ENCODE measurements at places on chromosomes 2 and 18. TPM values are rescaled to one million over a fixed set of nuclear protein-coding genes. Genes with fewer than 3 reads are reported as not detected.
A peak's percentile ranks its signal among the peaks of the same experiment; 100 is the strongest.

GRCh38 chr2:222283634-222284033 is 15.2 kb downstream of the PAX3 start:
- peaks cover 35% of the 10 kb centered on the region for H3K4me1 ChIP-seq
- peak overlapping the region; percentile 40 for H3K4me3 ChIP-seq
- no peaks in the 10 kb centered on the region for H3K27me3 ChIP-seq
- DNase-seq: peak; percentile 74
- peak overlapping the region; percentile 66 for H3K27ac ChIP-seq

- H3K4me3 ChIP-seq: no peak overlapping the region
- H3K27ac ChIP-seq: no peak overlapping the region
- H3K27me3 ChIP-seq: no peaks in the 10 kb centered on the region
- no peaks in the 10 kb centered on the region for H3K4me1 ChIP-seq
- peaks cover 6% of the 10 kb centered on the region for H3K36me3 ChIP-seq
Measured at GRCh38 chr2:105287692-105288091, 41.8 kb downstream of the TGFBRAP1 start.

Gene GALNT3
- total RNA-seq: not detected

Gene ATP8B1
- 1.2 TPM for total RNA-seq

Gene SLC14A1
- 4.8 TPM for total RNA-seq

DNA sequence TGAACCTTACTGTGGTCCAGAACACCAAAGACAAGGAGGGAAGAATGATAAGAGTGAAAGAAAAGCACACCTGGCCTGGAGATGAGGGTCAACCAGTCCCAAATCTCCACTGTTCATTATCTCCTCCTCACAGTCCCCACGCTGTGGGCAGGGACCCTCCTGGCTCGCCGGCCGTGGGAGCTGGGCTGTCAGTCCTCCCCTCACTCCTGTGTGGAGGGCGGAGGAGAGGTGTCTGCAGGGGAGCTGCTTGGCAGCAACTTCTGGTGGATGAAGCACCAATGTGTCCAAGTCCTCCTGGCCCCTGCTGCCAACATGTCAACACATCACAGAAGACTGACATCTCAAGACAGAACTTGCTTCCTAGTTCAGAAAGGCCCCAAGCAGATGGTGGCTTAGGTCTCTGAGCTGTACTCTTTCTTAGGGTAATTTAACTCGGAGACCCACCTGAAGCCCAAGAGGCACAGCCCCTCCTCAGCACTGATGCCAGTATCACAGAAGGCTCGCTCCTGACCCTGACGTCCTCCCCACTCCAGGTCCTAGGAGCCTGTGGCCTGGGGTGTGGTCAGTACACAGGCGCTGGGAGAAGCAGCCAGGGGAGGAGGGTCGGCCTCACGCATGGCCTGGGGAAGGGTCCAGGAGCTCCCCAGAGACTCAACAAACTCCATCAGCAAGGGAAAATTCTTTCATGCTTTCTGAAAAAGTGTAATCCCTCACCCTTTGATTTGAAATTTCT is 54.5 kb downstream of the PARD6G start:
- H3K4me3 ChIP-seq: no peak overlapping the region
- H3K27ac ChIP-seq: no peak overlapping the region
- no peaks in the 10 kb centered on the region for H3K27me3 ChIP-seq

- peaks cover 5% of the 10 kb centered on the region for H3K4me1 ChIP-seq
- H3K27ac ChIP-seq: no peak overlapping the region
- DNase-seq: no peak
- no peaks in the 10 kb centered on the region for H3K27me3 ChIP-seq
- no peaks in the 10 kb centered on the region for H3K36me3 ChIP-seq
Measured at GRCh38 chr2:178191004-178191508, 3.3 kb upstream of the OSBPL6 start.

- H3K27ac ChIP-seq: peak overlapping the region; percentile 100
- H3K4me1 ChIP-seq: peaks cover 93% of the 10 kb centered on the region
- H3K4me3 ChIP-seq: peak overlapping the region; percentile 100
- no peaks in the 10 kb centered on the region for H3K27me3 ChIP-seq
Measured at GRCh38 chr2:201126308-201127151, 10.6 kb downstream of the CFLAR start.

Gene HOXD3
- total RNA-seq: 3.8 TPM

DNA sequence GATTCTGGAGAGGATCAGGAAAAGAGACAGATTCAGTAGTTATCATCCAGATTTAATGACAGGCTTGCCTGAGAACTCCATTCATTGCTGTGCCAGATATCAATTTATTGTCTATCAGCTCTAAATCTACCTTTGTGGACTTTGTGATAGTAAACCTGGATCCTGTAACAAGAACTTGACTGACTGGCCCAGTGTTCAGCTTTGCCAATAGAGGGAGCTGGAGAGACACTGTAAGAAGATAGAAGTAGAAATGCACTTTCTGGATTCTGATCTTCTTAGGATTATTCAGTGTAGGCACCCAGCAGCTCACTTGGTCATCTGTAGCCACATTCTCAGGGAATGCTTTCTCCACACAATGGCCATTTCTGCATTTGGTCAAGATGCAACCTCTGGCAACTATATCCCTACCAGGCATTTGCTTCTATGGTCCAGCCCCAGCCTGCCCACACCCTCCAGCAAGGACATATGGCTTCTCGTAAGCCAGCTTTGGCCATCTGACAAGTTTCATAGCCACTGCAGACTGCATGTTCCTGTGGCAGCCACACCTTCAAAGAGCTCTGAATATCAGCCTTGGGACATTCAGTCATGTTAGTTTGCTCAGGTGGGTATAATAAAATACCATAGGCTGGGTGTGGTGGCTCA is 6.1 kb upstream of the SERPINB8 start:
- H3K4me3 ChIP-seq: no peak overlapping the region
- no peak overlapping the region for H3K27ac ChIP-seq
- no peaks in the 10 kb centered on the region for H3K36me3 ChIP-seq
- peak; percentile 18 for DNase-seq
- H3K4me1 ChIP-seq: no peaks in the 10 kb centered on the region

- H3K4me3 ChIP-seq: no peak overlapping the region
- H3K27ac ChIP-seq: no peak overlapping the region
- H3K36me3 ChIP-seq: no peaks in the 10 kb centered on the region
Measured at GRCh38 chr2:73266061-73266901, 18.0 kb downstream of the FBXO41 start.

Gene SERPINB4
- total RNA-seq: not detected

- H3K27me3 ChIP-seq: no peaks in the 10 kb centered on the region
- H3K4me3 ChIP-seq: no peak overlapping the region
- H3K36me3 ChIP-seq: no peaks in the 10 kb centered on the region
- peak; percentile 35 for DNase-seq
Measured at GRCh38 chr2:136008205-136008865, 22.9 kb upstream of the DARS1 start.

Gene KLHL41
- total RNA-seq: 3,578 TPM

Gene MAP2
- total RNA-seq: 2.9 TPM

DNA sequence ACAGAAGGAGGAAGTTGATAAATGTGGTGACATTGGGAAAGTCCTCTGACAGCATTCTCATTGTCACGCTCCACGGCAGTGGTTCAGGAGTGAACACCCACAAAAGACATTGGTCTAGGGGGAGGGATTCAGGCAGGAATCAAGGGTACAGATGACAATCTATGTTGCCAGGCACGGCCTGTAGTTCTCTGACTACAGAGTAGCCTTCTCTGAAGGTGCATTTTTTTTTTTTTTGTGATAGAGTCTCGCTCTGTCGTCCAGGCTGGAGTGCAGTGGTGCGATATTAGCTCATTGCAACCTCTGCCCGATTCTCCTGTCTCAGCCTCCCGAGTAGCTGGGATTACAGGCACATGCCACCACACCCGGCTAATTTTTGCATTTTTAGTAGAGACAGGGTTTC is 7.4 kb upstream of the MOB1A start:
- H3K36me3 ChIP-seq: no peaks in the 10 kb centered on the region
- H3K27me3 ChIP-seq: no peaks in the 10 kb centered on the region
- peaks cover 14% of the 10 kb centered on the region for H3K4me1 ChIP-seq
- H3K4me3 ChIP-seq: no peak overlapping the region
- H3K27ac ChIP-seq: no peak overlapping the region

Gene CELF4
- total RNA-seq: 0.28 TPM

DNA sequence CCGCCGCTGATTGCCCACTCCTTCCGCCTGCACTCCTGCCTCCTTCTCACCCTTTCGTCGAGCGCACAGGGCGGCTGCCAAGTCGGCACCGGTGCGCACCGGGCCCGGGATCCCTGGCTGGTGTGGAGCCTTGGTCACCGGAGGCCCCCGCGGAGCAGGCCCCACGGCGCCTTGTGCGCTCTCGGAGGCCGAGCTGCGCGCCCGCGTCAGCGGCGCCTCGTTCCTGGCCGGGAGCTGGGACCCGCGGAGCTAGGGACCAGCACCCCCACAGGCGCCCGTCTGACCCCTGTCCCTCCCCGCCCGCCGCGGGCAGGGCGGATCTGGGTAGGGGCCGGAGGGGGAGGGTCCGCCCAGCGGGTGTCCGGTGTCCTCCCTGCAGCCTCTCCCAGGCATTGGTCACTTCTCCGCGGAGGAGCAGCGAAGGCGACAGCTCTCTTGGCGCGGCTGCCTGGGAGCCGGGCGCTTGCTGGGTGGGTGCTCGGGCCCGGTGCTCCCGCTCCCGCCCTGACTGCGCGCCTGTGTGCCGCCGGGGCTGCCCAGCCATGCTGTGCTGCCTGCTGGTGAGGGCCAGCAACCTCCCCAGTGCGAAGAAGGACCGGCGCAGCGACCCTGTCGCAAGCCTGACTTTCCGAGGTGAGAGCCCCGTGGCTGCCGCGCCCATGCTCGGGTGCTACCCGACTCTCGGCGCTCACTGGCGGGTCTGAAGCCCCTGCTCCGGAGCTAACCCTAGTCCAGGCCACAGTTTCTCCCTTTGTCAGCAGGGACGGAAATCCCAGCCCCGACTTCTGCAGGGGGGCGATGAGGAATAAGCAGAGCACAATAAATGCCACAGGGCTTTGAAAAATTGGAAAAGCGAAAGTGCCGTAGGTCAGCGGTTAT is 13.2 kb downstream of the DYSF start:
- peaks cover 89% of the 10 kb centered on the region for H3K4me1 ChIP-seq
- peak overlapping the region; percentile 75 for H3K4me3 ChIP-seq
- no peaks in the 10 kb centered on the region for H3K27me3 ChIP-seq
- H3K27ac ChIP-seq: peak overlapping the region; percentile 90

- no peaks in the 10 kb centered on the region for H3K36me3 ChIP-seq
- H3K4me1 ChIP-seq: peaks cover 25% of the 10 kb centered on the region
- H3K27me3 ChIP-seq: no peaks in the 10 kb centered on the region
- peak overlapping the region; percentile 3 for H3K27ac ChIP-seq
- peak overlapping the region; percentile 92 for H3K4me3 ChIP-seq
Measured at GRCh38 chr2:195659114-195659513, 2.1 kb downstream of the SLC39A10 start.

- H3K27me3 ChIP-seq: no peaks in the 10 kb centered on the region
- H3K4me1 ChIP-seq: no peaks in the 10 kb centered on the region
- no peak overlapping the region for H3K27ac ChIP-seq
Measured at GRCh38 chr18:2312440-2312839, 258.9 kb downstream of the METTL4 start.

DNA sequence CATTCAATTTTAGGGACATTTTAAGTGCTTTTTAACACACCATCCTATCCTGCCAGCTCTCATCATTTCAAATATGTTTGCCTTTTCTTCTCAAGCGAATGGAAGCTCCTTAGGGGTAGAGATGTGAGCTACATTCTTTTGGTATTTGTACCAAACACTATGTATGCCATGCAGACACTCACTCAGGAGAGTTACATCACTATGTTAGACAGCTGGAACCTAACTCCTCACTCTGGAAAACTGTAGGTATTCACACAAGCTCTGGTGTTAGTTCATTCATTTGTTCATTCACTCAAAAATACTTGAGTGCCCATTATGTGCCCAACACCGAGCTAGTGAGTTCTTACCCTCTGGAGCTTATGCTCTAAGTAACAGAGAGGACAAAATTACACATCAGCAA is 26.4 kb upstream of the RNU4ATAC start:
- no peak overlapping the region for H3K4me3 ChIP-seq
- no peaks in the 10 kb centered on the region for H3K27me3 ChIP-seq
- no peak for DNase-seq
- H3K27ac ChIP-seq: peak overlapping the region; percentile 77

- no peaks in the 10 kb centered on the region for H3K4me1 ChIP-seq
- H3K27ac ChIP-seq: no peak overlapping the region
- no peaks in the 10 kb centered on the region for H3K36me3 ChIP-seq
- H3K4me3 ChIP-seq: no peak overlapping the region
- no peak for DNase-seq
- peaks cover 4% of the 10 kb centered on the region for H3K27me3 ChIP-seq
Measured at GRCh38 chr18:76232010-76232409, 263.0 kb downstream of the ZNF516 start.

- no peak for DNase-seq
- H3K36me3 ChIP-seq: no peaks in the 10 kb centered on the region
- H3K27me3 ChIP-seq: no peaks in the 10 kb centered on the region
- peak overlapping the region; percentile 76 for H3K27ac ChIP-seq
- H3K4me1 ChIP-seq: peaks cover 24% of the 10 kb centered on the region
- H3K4me3 ChIP-seq: peak overlapping the region; percentile 69
Measured at GRCh38 chr2:177165721-177166711, 46.6 kb upstream of the HNRNPA3 start.

DNA sequence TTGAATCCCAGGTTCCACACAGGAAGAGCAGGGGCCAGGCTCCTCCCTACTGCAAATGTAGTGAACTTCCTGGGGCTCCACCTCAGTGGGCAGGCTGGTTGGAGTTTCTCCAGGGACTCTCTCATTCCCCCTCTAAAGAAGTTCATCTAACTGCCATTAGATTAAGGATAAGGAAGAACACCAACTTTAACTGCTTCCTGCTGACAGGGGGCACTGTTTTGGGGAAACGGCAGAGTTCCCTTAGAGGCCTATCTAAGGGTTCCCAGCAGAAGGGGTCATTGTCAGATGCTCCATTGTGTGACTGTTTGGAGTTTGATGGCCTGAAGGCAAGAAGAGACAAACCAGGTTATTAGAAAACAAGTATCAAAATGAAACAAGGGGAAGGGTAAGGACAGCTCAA is 2159.7 kb upstream of the PIK3C3 start:
- DNase-seq: no peak
- no peaks in the 10 kb centered on the region for H3K36me3 ChIP-seq
- no peaks in the 10 kb centered on the region for H3K27me3 ChIP-seq
- no peak overlapping the region for H3K4me3 ChIP-seq

DNA sequence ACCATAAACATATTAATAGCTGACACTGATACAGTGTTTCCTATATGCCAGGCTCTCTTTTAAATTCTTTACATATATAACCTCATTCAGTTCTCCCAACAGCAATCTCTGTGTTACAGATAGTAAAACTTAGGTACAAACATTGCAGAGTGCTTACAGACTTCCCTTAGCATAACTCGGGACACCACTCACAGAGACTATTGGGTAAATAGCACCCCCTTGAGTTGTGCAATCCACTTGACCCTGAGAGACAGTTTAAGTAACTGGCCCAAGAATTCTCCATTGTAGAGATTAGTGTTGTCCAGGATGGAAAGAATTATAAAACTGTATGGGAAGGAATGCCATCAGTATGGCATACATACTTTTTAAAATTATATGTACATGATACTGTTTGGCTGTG is 110.1 kb downstream of the POLE4 start:
- H3K27me3 ChIP-seq: no peaks in the 10 kb centered on the region
- DNase-seq: no peak
- H3K27ac ChIP-seq: no peak overlapping the region
- H3K36me3 ChIP-seq: no peaks in the 10 kb centered on the region
- no peak overlapping the region for H3K4me3 ChIP-seq

Gene GRB14
- 4.8 TPM for total RNA-seq

Gene WIPF1
- 7.4 TPM for total RNA-seq

Gene ASB18
- total RNA-seq: 0.54 TPM

GRCh38 chr2:81403508-81403907 is 1099.0 kb upstream of the LRRTM1 start:
- H3K27me3 ChIP-seq: no peaks in the 10 kb centered on the region
- no peak for DNase-seq
- no peaks in the 10 kb centered on the region for H3K4me1 ChIP-seq
- H3K27ac ChIP-seq: no peak overlapping the region

Gene DSG1
- total RNA-seq: not detected
